ENCODE measurements at places on chromosomes 1 and 21.

DNA sequence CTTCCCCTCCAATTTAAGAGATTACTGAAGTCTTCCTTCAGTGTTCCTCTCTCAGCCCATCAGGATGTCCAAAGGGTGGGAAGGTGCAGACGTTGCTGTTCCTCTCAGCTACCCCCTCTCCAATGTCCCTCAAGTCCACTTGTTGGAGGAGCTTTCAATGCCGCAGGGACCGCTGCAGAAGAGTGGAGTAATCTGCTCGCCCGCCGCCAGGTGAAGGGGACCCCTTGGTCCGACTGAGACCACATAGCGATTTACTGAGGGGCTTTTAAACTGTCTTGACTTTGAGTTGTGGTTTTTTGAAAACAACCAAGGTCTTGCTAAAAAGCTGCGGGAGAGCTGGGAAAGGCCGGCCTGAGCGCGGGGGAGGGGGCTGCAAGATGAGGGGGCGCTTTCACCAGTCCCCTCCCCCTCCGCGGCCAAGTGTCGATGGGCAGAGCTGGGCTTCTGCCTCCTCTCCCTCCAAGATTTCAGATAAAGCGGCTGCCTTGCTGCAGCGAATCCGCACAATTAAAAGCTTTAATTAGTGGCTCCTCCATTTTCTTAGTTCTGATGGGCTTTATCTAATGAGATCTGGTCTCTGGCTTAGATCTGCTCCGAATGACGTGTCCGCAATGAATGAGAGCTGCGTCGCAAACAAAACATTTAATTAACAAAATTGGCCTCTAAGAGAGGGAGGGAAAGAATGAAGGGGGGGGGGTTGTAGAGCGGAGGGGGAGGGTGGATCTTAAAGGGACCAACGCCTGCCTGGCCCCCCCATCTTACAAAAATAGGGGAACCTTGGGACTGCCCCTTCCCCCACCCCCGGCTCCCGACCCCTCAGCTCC is 5.9 kb downstream of the LMO4 start:
- DNase-seq = no peak

DNA sequence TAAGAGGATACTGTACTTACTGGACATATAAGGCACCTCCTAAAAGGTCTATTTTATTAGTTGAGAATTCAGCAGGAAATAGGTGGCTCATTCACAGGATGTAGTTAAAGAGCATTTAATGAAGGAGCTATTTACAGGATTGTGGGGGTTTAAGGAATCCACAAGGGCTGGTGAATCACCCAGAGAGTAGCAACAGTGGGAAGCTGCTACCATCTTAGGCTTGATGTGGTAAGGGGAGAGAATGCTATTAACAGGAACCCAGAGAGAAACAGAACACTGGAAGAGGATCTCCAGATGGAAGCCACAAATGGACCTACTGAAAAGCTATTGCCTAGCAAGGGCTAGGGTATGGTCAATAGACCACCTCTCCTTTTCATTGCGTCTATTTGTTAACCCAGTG is 52.0 kb upstream of the COL11A1 start:
- DNase-seq = no peak

DNA sequence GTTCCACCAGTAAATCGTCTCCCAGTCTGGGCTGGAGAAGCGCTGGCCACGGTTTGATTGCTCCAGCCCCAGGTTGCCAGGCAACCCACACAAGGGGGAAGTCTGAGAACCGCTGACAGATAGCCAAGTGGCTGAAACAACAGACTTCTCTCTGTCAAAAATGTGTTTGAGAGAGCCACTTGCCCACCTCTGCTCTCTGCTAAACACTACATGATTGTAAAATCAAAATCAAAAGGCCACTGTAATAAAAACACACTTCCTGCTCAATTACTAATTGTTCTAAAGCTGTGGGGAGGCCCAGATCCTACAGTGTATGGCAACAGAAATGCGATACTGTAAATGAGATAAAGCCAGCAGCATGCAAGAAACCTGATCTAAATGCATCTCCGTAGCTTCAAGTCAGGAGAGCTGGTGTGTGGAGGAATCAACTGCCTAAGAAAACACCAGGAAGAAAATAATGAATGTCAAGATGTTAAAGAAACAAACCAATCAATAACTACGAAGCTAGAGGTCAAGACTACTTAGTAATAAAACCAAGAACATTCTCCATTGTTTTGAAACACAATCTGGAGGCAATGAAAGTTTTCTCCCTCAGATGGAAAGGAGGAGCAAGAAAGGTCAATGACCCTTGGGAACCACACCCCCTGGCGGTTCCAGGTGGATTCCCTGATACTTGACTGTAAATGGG is 121.2 kb downstream of the SLC45A1 start:
- no peak for DNase-seq

GRCh38 chr1:94544706-94545490 is 3.3 kb upstream of the F3 start:
- no peak for DNase-seq

DNA sequence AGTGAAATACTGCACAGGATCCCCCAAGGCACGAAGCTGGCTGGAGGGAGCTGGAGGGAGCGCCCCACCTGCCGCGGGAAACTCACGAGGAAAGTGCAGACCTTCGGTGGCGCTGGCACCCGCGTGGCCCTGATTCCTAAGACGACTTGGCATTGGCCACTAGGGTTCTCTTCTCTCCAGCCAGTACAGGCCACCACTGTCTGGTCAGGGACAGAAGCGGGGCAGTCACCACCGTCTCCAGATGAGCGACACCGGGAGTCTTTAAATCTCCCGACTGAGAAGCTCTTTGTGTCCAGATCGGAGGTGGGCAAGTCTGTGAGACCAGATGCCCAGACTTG is 19.2 kb upstream of the CHIA start:
- DNase-seq = no peak

DNA sequence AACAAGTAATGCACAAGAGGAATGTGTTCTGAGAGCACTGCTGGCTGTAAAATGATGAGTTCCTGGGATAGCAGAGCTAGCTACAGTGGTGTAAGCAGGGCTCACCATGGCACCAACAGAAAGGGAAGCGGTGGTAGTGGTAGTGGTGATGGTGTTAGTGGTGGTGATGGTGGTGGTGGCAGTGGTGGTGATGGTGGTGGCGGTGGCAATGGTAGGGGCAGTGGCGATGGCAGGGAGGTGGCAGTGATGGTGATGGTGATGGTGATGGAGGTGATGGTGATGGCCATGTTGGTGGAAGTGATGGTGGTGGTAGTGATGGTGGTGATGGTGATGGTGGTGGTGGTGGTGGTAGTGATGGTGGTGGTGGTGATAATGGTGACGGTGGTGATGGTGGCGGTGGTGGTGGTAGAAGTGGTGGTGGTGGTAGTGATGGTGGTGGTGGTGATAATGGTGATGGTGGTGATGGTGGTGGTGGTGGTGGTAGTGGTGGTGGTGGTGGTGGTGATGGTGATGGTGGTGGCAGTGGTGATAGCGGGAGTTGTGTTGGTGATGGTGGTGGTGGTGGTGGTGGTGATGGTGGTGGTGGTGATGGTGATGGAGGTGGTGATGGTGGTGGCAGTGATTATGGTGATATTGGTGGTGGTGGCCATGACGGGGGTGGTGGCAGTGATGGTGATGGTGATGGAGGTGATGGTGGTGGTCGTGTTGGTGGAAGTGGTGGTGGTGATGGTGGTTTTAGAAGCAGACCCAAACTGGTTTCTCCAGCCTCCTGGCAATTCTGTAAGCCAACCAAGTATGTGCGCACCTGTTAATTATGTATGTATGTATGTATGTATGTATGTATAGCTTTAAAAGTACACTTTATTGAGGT is 254.1 kb downstream of the TRABD2B start:
- no peak for DNase-seq

GRCh38 chr1:76959556-76959955 is 92.3 kb downstream of the ST6GALNAC5 start:
- no peak for DNase-seq

DNA sequence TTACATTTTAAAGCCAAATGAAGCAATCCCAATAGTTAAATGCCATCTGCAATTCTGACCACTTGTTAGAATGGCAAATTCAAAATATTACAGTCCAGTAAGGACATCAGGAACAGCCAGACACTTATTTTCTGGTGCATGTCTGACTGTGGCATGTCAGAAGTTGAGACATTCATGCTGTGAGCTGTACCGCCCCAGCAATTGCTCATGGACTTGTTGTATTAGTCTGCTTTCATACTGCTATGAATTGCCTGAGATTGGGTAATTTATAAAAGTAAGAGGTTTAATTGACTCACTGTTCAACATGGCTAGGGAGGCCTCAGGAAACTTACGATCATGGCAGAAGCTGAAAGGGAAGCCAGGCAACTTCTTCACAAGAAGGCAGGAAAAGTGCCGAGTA is 19.1 kb downstream of the DDAH1 start:
- no peak for DNase-seq

DNA sequence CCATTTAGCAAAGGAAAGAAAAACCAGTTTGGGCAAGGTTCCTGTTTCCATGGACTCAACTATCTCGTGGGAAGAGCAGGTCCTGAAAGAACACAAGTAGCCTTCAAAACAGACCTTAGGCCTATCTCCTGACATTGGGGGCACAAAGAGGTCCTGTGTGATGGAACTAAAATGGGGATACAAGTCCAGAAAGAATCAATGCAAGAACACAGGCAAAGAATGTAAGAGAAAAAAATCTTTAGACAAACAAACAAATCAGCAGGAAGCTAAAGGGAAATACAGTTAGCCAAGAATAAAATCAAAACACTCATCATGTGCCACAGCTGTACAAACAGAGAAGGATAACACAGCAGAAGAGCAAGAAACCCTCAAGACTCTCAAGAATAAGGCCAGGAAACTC is 28.2 kb downstream of the SLC30A10 start:
- DNase-seq = no peak

GRCh38 chr1:25626018-25626417 is 9.4 kb downstream of the MAN1C1 start:
- DNase-seq = no peak

GRCh38 chr1:109894823-109895719 is 15.6 kb upstream of the CSF1 start:
- no peak for DNase-seq

GRCh38 chr1:13824626-13825025 is 124.6 kb downstream of the PRDM2 start:
- no peak for DNase-seq

DNA sequence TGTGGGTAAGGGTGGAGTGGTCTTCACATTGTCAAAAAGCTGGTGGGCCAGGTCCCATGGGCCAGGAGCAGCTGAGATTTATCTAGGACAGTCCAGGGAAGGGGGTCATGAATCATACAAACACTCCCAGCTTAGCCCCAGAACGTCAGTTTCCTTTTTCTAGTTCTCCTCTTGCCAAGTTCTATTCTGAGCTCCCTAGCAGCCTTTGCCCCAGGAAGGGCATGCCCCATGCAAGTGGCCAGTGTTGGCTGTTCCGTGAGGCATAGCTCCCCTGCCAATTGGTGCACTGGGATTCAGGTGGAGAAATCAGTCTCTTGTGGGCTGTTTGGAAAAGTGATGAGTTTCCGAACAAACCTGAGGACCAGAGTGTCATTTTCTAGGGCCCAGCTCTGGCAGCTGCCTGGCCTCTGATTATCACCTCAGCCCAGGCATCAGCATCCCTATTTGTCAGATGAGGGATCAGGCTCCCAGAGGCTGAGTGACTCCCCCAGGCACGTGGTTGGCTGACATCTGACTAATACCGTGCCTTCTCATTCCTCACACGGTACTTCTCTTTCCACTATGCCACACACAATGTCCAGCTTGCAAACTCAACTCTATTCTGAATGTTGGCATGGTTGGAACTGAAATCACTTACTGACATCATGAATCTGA is 14.2 kb upstream of the MYOM3 start:
- DNase-seq = no peak

Measured in stimulated activated CD4-positive, alpha-beta T cell treated with anti-CD3 and anti-CD28 coated beads, TNF-alpha, amount 100 ng/mL, for 1 hour (primary cell).